ENCODE measurements at places on chromosomes 11 and 22.

DNA sequence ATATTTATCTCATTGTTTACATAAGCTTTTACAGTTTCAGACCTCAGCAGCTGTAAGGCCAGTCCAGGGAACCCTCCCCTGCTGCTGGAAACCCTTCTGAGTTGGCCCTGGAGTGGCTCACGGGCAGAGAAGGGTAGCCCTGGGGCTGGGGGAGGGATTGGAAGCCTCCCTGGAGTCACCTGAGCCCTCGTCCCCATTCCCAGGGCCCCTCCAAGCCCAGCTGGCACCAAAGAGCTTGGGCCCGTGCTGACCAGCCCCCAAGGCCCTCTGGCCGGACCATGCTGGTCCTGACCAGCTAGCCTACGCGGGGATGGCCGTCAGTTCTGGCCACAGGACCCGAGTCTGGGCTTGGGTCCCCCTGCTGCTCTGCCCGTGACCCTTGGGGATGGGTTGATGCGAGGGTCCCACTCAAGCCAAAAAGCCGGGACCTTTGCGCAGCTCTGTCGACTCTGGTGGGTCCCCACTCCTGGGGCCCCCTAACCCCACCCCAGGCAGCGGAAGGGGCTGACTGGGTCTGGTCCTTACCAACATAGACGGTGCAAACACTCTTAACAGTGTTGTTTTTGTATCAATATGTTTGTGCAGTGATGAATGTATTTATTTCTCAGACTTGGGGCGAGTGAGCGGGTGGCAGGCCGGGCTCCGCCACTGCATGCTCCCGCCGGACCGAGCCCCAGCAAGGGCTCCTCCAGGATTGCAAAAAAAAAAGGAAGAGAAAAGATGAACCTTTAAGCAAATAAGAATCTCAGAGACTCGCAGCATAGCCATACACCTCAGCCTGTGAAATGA, 17.5 kb upstream of the TMEM191C start:
- no peak for DNase-seq

DNA sequence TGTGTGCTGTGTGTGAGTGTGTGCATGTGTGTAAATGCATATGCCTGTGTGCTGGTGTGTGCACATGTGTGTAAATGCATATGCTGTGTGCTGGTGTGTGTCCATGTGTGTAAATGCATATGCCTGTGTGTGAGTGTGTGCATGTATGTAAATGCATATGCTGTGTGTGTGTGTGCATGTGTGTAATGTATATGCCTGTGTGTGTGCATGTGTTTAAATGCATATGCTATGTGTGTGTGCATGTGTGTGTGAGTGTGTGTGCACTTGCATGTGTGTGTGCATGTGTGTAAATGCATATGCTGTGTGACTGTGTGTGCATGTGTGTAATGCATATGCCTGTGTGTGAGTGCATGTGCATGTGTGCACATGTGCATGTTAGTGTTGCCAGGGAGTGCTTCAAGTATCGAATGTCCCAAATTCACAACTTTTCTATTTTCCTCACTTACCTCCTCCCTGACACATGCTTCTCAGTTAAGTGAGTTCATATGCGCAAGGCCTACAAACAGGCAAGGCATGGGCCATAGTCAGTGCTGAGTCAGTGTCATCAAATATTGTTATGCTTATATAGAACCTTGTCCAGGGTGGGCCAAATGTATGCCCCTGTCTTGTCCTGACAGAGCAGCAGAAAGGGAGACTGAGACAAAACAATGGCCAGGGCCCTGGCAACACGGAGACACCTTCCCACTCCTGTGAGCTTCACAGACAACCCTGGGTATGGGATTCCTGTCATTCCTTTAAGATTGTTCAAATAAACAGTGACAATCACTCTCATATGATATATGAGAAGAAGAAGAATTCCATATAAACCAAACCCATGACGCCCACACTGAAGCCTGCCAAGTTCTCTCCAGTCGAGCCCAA, 38.6 kb downstream of the GGTLC2 start:
- DNase-seq = no peak

DNA sequence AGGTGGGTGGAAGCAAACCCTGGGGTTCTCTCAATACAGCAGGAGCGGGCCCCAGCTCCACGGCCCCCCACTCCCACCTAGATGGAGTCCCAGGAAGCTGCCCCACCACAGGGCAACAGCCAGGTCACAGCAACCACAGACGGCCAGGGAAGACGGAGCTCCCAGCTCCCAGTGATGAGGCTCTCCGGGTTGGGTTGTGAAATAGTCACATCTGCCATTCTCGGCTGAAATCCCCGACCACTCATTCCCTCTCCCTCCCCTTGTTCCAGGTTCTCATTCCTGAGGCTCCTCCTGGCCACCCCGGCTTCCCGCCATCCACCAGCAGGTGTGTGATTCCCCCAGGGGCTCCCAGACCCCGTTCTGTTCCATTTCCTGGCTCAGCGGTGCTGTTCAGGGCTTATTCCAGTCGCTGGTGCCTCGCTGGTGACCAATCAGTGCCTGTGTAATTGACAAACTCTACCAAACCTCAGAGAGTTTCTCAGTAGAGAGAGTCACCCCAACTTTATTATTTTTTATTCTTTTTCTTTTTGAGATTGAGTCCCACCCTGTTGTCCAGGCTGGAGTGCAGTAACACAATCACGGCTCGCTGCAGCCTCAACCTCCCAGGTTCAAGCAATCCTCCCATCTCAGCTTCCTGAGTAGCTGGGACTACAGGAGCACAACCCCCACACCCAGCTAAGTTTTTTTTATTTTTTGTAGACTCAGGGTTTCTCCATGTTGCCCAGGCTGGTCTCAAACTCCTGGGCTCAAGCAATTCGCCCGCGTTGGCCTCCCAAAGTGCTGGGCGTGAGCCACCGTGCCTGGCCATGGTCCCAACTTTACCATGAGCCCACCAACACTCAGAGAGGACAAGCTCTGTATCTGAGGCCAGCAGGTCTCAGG, 63.2 kb downstream of the SHANK2 start:
- no peak for DNase-seq

- DNase-seq = no peak
These were observed 12.3 kb upstream of the BID start for GRCh38 chr22:17786435-17787161.

DNA sequence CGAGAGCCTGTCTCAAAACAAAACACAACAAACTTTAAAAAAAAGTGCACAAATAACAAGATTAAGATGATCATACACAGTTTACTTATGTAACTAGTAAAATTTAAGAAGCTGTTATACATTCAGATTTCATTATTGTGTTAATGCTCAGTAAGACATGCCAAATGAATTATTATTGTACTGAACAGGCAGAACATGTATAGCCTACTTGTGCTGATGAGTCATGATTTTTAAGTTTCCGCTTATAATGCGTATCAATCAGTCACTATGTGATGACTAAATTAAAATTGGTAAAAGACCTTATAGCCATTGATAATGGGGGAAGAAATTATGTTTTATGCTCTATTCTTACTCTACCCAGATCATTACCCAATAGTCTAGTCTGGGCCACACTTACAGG, 20.5 kb upstream of the EXPH5 start:
- DNase-seq = no peak
